ENCODE measurements at places on chromosomes 6 and 20. TPM values are rescaled to one million over a fixed set of nuclear protein-coding genes. Genes with fewer than 3 reads are reported as not detected.

The ENPP5 gene
- polyA plus RNA-seq, result 9.8 TPM

The FGD2 gene
- polyA plus RNA-seq, result 5.1 TPM

The OXT gene
- not detected for polyA plus RNA-seq

The CD24 gene
- polyA plus RNA-seq, result 1.2 TPM

The SPATS1 gene
- not detected for polyA plus RNA-seq

The SRSF12 gene
- polyA plus RNA-seq, result 0.14 TPM

The FOXF2 gene
- 0.43 TPM for polyA plus RNA-seq

The AGPAT4 gene
- 1.5 TPM for polyA plus RNA-seq

The KCNB1 gene
- polyA plus RNA-seq, result 0.66 TPM

The NTSR1 gene
- polyA plus RNA-seq, result not detected

Data from right cardiac atrium (tissue), 5 donors.